Activated CD4-positive, alpha-beta T cell treated with anti-CD3 and anti-CD28 coated beads, Interleukin-2, amount 10 ng/mL, durations not matched to agents 24 days and 14 days (primary cell): ENCODE measurements at places on chromosomes 2 and 18.
A peak's percentile ranks its signal among the peaks of the same experiment; 100 is the strongest.

DNA sequence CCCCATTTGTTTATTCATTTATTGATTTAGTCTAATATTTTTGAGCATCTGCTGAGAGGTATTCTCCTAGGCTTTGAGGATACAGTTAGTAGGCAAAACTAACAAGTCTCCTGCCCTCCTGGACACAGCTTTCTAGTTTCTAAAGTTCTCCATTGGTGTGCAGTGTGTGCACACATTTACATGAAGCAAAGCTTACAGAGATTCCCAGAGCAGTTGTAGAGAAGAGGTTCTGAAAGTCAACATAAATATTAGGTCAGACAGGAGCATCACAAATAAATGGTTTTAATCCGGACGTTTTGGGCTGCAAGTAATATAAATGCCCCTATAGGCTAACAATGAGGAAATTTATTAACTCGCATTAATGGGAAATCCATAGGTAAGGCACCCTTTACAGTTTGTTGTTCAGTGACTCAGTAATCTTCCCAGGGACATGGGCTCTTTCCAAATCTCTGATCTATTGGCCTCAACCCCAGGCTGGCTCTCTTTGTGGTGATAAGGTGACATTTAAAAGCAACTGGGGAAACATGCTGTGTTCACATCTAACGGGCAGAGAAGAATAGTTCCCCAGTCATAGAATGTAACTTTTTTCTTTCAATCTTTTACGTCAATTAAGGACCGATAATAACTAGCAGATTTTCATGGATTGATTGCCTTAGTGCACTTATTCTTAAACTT is 407.2 kb downstream of the PTPRM start:
- DNase-seq = no peak

DNA sequence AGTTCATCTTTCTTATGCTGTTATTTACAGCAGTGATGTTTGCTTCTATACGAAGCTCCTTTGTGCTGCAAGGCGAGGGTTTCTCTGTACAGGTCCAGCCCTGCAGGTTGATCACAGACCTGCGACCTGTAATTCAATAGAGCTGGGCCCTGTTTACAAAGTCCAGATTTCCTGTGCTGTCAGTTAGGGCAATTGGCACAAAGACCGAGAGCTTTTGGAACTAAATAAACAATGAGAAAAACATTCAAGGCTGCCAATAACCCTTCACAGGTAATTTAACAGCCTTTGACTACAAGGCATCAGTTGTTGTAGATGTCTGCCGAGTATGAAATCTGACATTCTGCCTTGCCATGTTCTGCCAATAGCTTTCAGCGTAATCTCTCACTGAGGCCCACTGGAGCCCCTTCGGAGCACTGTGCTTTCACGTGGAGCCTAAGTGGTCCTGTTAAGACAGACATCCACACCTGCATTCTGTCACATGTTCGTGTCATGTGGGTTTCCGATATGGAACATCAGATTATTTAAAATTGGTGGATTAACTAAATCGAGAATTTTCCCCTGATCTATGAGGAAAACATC is 232.5 kb downstream of the PTGR3 start:
- DNase-seq = no peak

DNA sequence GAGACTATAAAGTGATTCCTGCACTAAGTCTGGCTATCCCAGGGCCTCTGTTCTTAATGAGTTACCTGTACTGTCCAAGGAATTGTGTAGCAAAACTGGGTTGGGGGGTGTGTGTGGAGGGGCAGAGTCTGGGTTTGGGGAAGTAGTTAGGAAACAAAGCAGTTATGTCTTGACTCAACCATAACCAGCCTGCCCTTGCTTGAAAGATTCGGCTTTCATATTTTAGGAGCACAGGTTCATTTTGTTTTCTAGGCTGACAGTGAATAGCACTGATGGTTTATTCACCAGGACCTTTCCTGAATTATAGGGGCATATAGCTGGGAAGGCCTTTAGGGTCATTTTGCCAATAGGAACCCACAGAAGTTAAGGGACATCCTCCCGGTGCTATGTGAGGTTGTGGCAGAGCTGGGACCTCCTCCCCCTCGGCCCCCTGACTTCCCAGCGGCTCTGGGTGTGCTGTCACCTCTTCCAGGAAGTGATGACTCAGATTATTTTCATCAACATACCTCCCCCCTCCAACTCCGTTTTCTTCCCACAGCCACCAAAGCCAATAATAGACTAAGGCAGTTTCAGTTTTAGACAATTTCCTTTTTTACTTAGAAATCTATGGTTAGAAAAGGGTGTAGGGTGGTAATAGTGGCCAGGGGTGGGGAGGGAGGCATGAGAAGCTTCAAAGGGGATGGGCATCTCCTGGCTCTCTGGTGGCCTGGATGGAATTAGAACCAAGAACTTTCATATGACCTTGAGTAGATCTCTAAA is 44.8 kb downstream of the SETBP1 start:
- DNase-seq = peak; percentile 91

- peak; percentile 85 for DNase-seq
These were observed 605 bp downstream of the REV1 start for GRCh38 chr2:99489063-99489760.

DNA sequence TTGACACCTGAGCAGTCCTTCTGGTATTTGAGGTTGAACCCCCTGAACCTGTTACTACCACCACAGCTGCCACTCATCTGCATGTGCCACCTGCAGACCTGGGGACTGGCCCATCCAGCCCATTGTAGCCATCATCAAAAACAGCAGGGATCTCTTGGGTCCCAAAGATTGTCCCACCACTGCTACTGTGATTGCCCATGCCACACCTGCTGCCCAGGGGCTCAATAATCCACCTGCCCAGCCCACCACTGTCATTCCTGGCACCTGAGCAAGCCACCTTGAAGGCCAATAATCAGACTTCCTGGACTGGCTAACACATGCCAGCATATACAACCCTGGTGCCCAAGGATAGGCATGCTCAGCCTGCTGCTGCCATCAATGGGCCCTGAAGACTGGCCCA is 327.6 kb downstream of the CYRIA start:
- no peak for DNase-seq

DNA sequence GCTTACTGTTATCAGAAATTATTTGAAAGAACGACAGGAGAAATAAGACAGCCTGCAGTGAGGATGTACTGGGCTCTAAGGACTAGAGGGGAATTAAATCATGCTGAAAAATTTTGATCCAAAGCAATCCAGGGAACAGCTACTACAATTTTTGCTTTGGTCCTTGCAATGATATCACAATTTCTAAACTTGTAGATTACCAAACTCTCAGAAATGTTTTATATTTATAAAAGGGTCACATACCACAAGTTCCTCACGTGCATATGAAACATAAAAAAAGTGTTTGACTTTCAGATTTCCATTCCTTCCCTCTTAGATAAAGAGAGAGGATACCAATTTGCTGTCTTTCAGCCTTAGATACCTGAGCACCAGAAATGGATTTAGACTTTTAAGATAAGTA is 261.2 kb downstream of the STK39 start:
- DNase-seq = no peak

GRCh38 chr2:110680709-110681108 is 2.8 kb upstream of the BUB1 start:
- no peak for DNase-seq

GRCh38 chr2:192139813-192140212 is 54.9 kb downstream of the TMEFF2 start:
- no peak for DNase-seq
